ENCODE measurements at places on chromosomes 2 and 18.

DNA sequence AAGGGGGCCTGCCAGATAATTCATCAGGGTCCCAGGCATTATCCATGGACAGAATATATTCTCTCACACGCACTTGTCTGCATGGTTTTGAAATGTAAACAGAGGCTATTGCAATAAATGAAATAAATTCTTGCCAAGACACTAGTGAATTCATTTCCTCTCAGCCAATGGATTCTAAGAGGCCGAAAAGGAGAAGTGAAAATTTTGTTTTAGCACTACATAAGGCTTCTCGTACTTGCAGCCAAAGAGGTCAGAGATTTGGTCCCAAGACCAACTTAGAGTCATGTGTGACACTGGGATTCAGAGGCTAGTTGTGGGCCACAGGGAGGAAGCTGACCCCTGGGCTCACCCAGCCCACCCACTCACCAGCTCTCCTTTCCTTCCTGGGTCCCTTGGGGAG, 184.1 kb upstream of the GLI2 start:
- no peak for DNase-seq

GRCh38 chr2:38959938-38960608, 70.4 kb downstream of the ARHGEF33 start:
- peak; percentile 43 for DNase-seq

DNA sequence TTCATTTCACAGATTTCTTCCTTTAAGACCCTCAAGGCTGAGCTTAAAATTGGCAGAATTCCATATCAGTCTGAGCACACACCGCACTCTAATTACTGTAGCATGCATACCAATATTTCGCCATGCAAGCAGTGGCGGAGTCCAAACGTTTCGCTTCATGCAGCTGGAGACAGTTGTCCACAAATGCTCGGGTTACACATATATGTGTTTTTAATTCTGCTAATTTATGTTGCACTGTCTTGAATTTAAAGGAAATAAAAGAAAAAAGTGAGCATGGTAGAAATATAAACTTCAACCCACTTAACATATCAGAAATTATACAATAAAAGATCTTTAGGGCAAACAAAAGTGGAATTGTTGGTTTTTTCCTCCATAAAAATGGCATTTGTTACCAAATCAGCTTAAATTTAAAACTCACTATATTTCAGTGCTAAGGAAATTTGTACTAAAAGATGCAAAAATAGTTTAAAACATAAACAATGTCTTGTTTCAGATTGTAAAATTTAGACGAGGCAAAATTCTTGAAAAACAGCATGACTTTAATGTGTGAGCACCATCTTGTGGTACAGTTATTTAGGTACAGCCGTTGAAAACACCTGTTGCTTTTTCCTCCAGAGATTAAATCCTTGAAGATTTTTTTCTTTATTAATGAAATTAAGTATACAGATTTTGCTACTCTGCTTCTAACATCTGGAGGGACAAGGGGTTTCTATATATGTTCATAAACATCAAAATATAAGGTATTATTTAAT, 24.1 kb upstream of the KANSL1L start:
- no peak for DNase-seq

GRCh38 chr2:173961346-173961705, 3.8 kb downstream of the SP3 start:
- no peak for DNase-seq

DNA sequence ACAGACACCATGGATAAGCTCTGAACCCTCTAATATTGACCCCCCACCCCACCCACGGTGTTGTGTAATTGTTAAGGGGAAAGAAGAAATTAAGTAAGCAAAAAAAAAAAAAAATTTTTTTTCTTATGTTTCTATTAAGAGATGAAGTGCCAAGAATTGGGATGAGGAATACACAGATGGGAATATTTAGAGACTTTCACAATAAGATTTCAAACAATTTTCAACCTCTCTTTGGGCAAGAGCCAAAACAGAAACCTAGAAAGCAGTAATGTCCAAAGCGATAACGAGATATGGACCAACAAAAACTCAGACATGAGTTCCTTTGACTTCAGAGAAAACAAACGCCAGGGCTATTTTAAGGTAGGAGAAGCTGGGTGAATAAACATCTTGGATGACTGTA, 14.4 kb downstream of the PIEZO2 start:
- DNase-seq: no peak

- no peak for DNase-seq
Observed at GRCh38 chr2:98807929-98808328, 77.0 kb upstream of the MGAT4A start.

DNA sequence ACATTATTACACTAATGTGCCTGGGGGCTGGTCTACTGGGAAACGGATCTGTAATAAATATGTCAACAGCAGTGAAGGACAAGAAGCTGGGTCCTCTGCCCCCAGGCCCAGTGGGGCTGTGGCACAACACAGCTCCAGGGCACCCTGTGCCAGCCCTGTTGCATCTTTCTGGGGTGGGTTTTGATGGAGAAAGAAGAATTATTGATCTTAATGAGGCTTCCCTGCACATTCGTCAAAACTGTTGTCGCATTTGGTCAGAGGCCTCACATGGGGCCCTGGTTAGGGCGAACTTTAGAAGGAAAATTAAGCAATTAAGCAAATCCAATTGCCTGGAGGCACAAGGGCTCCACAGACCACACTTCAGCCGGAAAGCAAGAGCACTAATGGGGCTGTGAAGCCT, 30.0 kb upstream of the TWIST2 start:
- DNase-seq: no peak

DNA sequence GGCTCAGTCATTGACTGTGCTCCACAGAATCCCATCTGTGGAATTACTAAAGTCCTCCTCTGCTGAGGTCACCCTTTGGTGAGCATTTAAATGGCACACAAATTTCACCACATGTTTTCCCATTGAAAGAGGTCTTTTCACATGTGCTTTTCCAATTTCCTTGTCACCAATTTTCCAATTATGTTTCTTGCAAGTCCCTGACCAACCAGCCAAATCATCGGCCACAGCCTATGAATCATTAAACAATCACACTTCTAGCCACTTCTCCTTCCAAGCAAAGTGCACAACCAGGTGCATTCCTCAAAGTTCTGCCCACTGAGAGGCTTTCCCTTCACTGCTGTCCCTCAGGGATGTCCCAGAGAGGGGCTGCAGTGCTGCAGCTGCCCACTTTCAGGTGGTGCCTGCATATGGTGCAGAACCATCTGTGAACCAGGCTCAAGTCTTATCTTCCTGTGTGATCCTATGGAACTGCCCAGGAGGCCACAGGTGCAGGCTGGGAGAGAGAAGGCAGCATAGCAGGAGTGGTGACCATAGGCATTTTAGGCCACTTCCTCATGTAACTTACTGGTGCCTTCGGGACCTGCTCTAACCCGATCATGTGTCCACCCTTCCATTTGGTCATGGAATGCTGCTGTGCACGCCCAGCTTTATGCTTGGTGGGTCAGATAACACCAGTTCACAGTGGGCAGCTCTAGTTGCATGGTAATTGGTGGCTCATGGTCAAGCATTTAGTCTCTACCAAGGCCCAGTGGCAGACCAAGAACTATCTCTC, 153.0 kb downstream of the SEPTIN10 start:
- DNase-seq: no peak

GRCh38 chr2:238174701-238175100, 15.9 kb downstream of the ERFE start:
- no peak for DNase-seq

DNA sequence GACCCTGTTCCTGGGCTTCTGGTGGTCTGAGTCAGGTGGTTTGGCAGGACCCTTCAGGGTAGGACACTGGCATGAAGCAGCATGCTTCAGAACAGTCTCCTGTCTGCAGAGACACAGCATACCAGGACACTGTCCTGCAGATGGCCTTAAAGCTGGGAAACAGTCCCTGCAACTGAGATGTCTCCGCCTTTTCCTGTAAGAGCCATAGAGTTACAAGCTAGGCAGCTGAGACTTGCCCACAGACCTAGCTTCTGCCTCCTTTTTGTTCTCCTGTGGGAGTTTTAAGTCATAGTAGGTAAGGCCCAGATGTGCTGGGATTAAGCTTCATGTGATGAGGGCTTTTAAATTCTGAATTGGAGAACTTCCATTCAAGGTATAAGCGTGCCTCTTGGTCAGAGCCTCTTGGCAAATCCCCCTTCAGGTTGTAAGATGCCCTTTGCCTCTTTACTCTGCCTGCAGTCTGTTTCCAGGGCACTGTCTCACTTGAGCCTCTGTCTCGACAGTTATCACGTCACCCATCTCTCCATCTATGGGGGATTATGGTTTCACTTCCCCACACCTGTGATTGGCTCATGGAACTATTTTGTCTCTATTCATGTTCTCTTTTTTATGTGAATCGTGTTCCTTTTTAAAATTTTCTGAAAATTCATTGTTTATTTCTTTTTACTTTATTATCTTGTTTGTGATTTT, 51.8 kb downstream of the COA5 start:
- DNase-seq: no peak

- DNase-seq: peak; percentile 9
Observed at GRCh38 chr2:200306931-200307723, 634 bp downstream of the SPATS2L start.

- no peak for DNase-seq
Observed at GRCh38 chr2:42813763-42814162, 21.4 kb upstream of the HAAO start.

DNA sequence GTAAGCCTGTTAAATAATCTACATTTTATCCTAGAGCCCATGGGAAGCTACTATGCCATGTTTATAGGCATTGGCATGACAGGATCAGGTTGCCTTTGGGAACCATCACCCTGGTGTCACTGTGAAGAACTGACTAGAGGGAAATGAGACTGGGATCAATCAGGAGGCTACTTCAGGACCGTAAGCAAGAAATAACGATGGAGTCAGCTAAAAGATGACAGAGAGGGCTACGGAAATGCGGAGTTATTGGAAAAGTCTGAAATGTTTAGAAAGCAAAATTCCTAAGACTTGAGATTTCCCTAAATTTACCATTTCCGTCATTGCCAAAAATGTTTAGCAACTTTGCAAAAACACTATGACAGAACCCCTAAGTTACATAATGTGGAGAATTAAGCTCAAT, 50.2 kb downstream of the TTC21B start:
- no peak for DNase-seq

- no peak for DNase-seq
Observed at GRCh38 chr2:233778030-233778429, at the start of gene MROH2A. Gene MROH2A (plus strand): TSS chr2:233778330. CDS start chr2:233779359, 1,029 bp downstream.

GRCh38 chr2:136116151-136116812, 1.7 kb downstream of the CXCR4 start:
- DNase-seq: no peak

GRCh38 chr2:101419096-101419663, 31.9 kb upstream of the CREG2 start:
- DNase-seq: peak; percentile 31

DNA sequence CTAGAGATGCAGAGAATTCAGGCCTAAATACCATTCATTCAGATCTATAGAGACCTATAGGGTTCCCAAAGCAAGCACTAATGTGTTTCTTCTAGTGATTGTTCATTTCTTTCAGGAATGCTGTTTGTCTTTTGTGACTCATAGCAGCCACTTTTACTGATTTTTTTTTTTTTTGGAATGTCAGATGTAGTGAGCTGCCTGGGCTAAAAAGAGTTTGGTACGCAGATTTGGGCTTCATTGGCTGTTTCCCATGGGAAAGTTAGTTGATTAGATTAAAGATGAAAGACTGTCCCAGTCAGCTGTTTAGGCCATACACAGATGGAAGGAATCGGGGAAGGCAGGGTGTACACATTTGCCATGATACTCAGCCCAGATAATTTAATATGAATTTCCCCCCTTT, 87.6 kb downstream of the CDC42EP3 start:
- DNase-seq: no peak

DNA sequence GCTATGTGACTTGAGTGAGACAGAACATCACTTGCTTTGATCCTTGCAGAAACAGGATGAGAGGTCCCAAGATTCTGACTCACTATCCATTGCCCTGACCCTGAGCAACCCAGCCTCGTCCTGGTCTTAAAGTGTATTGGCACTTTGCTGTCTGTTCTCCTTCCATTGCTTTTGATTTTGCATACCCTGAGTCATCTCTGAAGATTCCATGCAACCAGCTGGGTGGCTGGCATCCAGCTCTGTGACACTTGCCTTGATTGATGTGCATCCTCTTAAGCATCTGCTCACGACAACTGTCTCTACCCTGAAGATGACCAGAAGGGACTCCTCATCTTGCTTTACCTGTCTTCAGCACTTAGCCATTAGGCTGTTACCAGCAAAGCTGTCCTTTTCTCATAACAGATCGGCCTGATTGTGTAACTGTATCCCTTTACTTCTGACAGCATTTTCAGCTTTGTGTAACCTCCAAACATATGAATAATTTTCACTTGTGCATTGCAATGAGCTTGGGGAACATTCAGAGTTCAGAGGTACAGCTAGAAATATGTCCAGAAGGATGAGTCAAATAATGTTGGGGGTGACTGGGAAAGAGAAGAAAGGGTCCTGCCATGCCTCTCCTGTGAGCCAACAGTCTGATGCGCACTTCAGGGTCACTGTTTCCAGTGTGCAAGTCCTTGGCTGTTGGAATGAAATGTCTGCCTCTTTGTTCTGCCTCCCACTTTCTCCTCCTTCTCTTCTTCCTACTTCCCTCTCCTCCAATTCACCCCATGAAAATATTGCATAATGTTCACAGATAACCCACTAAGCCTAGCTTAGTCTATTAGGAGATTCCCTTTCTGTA, 249.7 kb upstream of the OSR1 start:
- no peak for DNase-seq

DNA sequence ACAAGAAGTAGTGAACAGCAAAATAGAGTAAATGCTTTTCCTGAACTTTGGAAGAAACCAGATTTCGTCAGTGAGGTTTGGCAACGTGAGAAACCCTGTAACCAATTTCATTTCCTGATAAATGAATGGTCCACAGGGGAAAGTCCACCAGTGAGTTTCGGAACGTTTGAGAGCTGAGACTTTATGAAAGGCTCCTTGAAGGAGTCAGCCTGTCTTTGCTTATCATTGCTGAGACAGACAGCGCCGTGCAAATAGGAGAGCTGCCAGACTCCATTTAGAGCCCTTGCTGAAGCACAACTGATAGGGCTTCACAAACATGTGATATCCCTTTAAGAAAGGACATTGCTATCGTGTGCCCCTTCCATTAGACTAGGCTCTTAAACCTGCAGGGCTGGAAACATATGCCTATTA, 121.8 kb upstream of the SMAD7 start:
- DNase-seq: no peak

DNA sequence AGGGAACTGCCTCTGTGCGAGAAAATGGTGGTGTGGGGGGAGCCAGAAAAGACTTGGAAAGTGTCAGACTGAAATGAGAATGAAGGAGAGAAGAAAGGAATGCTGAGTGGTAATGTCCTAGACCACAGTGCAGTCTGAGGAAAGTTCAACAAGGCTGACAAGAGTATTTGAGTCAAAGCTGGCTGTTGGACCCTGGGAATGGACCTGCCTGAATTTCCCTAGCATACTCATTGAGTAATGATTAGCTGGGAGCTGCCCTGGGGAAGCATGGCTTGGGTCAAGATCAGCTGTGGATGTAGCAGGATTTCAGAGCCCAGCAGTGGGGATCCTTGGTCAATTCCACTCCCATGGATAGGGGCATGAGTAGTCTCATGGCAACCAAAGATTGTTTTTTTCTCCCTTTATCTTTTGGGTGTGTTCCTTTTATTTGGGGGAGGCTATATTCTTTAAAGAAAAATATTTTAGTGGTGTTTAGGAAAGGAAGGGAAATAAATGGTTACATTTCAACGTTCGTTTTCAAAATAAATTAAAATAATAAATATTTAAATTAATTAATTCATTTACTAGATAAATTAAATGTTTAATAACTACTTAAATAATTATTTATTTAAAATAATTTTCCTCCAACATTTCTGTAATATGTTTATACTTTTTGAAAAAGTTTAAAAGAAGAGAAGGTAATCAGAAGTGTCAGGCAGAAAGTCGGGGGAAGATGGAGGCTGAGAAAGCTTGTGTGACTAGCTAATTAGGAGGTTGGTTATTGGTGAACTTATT, 15.9 kb upstream of the LHCGR start:
- DNase-seq: no peak

GRCh38 chr2:137847443-137847842, 116.8 kb upstream of the HNMT start:
- DNase-seq: no peak
